Brain (organoid and tissue), 16 donors: ENCODE measurements at places on chromosomes 1 and 21. TPM values are rescaled to one million over a fixed set of nuclear protein-coding genes. Genes with fewer than 3 reads are reported as not detected.

Gene ARHGAP30
- 0.93 TPM for polyA plus RNA-seq

Gene BEST4
- 0.87 TPM for polyA plus RNA-seq

Gene LCE2B
- not detected for polyA plus RNA-seq

Gene SMG5
- polyA plus RNA-seq = 70.1 TPM

Gene TMEM200B
- polyA plus RNA-seq = 0.78 TPM

Gene OR2L5
- not detected for polyA plus RNA-seq

Gene IFNAR2
- polyA plus RNA-seq = 8.8 TPM

Gene PTGFR
- not detected for polyA plus RNA-seq

Gene MMEL1
- 1.3 TPM for polyA plus RNA-seq

Gene CD2
- polyA plus RNA-seq = 0.27 TPM

Gene SYT14
- polyA plus RNA-seq = 2.6 TPM

Gene PTPRC
- 0.76 TPM for polyA plus RNA-seq

Gene PRAMEF14
- not detected for polyA plus RNA-seq

Gene SELP
- 0.29 TPM for polyA plus RNA-seq

Gene RNU1-2
- not detected for polyA plus RNA-seq

Gene DIO1
- not detected for polyA plus RNA-seq

Gene IGSF9
- 43.9 TPM for polyA plus RNA-seq

Gene LCE1F
- not detected for polyA plus RNA-seq

Gene CR2
- 0.17 TPM for polyA plus RNA-seq

Gene ACTL8
- not detected for polyA plus RNA-seq

Gene FOXO6
- 8.1 TPM for polyA plus RNA-seq

Gene CFHR5
- not detected for polyA plus RNA-seq

Gene NEGR1
- 11.2 TPM for polyA plus RNA-seq

Gene BTBD19
- 0.42 TPM for polyA plus RNA-seq

Gene FAM151A
- polyA plus RNA-seq = not detected

Gene TTC22
- polyA plus RNA-seq = 1.4 TPM

Gene GNAT2
- not detected for polyA plus RNA-seq

Gene PKLR
- 0.17 TPM for polyA plus RNA-seq

Gene B3GALT2
- 2.3 TPM for polyA plus RNA-seq

Gene KCNA3
- 4.5 TPM for polyA plus RNA-seq

Gene ILDR2
- 12.1 TPM for polyA plus RNA-seq

Gene TGFB2
- 7.8 TPM for polyA plus RNA-seq

Gene HSD3B1
- polyA plus RNA-seq = not detected

Gene NCDN
- 152 TPM for polyA plus RNA-seq

Gene FMO5
- polyA plus RNA-seq = 4.5 TPM

Gene ATP1A4
- polyA plus RNA-seq = not detected

Gene C1orf210
- 1.7 TPM for polyA plus RNA-seq

Gene ZNF648
- not detected for polyA plus RNA-seq

Gene DMBX1
- polyA plus RNA-seq = not detected

Gene PLA2G2A
- not detected for polyA plus RNA-seq

Gene RHBG
- polyA plus RNA-seq = not detected

Gene DCAF6
- 19.0 TPM for polyA plus RNA-seq

Gene LCE1D
- polyA plus RNA-seq = not detected

Gene SCYL3
- 2.4 TPM for polyA plus RNA-seq

Gene IQCC
- 8.3 TPM for polyA plus RNA-seq
